Activated T-cell treated with anti-CD3 and anti-CD28 coated beads, Interleukin-2, amount 50 U/mL, for 24 hours (primary cell): ENCODE measurements at places on chromosomes 4 and X.

DNA sequence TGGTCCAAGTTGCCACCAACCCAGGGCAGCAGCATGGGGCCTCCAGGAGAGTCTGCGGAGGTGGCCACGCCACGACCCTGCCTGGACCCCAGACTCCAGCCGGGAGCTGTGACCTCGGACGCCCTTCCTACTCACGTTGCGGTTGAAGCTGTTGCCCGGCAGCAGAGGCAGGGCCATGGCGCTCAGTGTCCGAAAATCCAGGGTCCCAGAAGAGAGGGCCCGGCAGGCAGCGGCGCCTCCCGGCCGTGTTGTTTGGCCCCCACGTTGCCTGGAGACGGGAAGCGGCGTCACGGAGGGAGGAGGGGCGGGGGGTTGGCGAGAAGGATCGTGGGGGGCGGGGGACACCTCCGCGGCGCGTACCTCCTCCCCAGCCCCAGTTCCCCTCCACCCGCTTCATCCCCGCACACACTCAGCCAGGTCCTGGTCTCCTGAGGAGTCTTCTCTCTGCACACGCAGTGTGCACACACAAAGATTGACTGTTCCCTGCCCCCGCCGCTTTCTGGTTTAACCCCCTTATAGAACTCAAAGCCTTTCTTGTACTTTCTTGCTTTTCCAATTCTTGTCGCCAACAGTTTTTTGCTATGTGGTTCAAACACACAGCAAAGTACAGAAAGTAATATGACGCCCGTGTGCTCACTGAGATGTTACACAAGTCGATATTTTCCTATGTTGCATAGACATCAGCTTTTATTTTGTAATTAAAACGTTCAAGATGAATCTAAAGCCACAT is at the start of gene EFHC2:
Gene EFHC2, minus strand, starts transcription at position 261 of the 730 bp plus-strand sequence. Its CDS starts 84 bp downstream, at position 177.
- peak; percentile 60 for DNase-seq

DNA sequence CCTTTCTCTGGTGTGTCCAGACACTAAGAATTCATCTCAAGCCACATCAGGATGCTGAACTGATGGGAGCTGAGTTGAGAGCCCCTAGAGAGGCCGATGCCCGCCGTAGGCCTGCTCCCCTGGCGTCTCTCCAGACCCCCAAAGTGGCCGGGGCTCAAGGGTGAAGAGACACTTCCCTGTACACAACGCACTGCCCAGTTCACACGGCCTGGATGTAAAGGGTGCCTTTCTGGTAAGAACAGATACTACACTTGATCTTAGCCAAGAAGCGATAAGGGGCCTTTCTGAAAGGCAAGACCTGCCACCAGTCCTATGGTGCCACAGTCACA is 5.1 kb upstream of the TREX2 start:
- no peak for DNase-seq

DNA sequence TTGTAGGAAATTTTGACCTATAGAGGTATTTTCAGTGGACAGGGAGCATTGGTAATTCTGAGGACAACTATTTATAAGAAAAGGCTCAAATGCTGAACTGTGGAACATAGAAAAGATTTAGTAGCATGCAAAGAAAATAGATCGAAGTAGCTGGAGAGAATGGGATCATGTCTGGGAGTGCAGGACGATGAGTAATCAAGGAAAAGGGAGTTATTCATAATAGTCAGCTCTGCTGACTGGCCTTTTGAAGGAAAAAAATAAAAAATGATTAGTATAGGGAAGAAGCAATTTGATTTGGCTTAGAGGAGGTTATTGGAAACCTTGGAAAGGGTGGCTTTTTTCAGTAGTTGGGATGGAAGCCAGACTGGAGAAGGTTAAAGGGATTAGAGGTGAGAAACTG is 22.9 kb upstream of the ANK2 start:
- no peak for DNase-seq

GRCh38 chr4:17817027-17817426 is 6.2 kb downstream of the NCAPG start:
- DNase-seq, result no peak

DNA sequence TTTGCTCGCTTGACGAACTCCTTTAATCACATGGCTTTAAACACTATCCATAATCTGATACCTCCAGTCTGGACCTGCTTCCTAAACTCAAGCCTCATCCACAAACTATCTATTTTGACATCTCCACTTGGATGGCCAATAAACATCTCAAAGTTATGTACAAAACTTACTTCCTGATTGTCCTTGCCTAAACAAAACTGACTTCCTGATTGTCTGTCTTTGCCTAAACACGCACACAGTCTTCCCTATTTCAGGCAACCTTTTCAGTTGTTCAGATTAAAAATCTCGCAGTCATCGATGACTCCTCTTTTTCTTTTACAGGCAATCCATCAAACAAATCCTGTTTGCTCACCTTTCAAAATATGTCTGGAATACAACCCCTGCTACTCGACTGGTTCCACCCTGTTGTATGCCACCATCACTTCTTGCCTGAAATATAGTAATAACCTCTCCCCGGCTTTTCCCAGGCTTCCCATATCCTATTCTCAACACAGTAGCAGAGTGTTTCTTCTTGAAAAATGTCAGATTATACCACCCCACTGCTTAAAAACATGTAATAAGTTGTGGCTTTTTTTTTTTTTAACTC is 39.0 kb downstream of the ATOH1 start:
- DNase-seq, result no peak

- DNase-seq, result no peak
Observed at GRCh38 chr4:3205995-3206394, 43.0 kb upstream of the MSANTD1 start.

- no peak for DNase-seq
Observed at GRCh38 chr4:77564231-77564630, 41.4 kb upstream of the CXCL13 start.

GRCh38 chr4:153676486-153676885 is 7.6 kb upstream of the TLR2 start:
- no peak for DNase-seq

DNA sequence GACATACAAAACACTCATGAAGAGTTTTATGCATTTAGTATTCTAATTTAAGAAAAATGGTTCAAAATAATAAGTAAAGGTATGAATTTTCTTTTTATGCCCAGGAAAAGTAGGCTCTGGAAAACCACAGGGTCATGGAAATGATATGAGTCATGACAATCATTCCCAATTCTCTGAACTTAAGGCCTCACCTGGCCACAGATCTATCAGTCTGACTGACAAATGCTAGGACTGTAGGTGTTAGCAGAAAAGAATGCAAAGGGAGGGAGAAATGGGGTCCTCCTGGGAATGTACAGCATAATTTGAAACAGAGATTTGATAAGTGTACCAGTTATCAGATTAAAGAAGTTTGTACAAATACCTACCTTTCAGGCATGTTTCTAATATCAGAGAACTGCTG is 270.5 kb upstream of the ARSJ start:
- DNase-seq, result no peak

DNA sequence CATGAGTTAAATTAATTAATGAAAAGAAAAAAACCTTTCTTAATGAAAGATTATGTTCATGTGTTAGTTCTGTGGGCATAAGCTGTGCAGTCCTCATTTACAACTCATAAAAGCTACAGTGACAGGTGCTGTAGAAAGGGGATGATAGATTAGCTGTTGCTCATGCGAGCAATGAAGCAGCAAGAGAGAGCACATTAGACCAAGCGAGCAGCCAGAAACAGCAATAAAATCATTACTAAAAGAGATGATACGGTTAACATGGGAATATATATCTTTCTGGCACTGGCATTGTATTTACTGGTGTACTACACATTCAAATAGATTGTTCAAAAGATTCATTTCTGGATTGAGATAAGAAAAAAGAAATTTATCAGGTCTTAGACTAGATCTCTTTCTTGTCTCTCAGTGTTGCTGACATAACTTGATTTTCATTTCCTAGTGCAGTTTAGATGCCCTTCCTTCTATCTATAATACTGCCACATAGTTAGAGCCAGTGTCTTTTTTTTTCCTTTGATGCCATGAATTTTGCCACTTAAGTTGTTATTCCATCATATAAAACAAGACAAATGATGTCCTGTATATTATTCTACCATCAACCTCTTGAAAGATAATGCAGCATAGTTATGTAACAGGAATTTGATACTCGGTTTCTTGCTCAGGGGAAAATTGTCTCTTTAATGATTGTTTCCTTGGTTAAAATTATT is 164.6 kb downstream of the BANK1 start:
- no peak for DNase-seq

DNA sequence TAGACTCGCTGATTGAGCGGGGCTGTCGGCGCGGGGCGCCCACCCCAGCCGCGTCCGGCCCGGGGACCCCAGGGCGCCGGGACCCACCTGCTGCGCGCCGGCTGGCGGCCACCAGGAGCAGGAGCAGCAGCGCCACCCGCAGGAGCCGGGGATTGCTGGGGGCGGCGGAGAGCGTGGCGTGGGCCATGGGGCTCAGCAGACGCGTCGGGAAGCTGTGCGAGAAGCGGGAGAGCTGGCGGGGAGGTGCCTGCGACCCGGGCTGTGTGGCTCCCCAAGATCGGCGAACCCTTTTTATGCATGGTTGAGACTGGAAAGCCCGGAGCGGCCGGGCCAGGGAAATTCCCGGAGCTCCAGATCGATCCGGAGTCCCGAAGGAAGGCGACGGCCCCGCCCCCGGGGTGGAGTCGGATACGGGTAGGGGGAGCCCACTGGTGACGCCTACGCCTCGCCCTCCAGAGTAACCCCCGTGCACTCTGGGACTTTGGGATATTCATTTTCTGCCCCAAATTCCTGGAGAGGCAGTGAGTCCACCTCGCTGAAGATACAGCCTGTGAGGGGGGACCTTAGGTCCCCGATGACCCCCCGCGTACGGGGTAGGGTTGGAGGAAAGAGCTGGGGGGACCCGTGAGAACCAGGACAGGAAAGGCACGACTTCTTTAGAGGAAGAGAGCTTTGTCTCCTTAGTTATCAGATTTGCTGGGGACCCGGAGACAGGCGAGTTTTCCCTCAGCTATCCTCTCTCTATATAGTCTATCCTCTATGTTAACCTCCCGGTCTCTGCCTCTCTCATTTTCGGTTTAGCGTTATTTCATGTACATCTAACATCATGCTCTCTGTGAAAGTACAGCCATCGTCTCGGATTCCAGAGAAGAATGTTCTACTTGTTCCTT is at the start of gene CXCL3:
Gene CXCL3, minus strand, starts transcription at position 265 of the 890 bp plus-strand sequence. Its CDS starts 78 bp downstream, at position 187.
- peak; percentile 34 for DNase-seq

DNA sequence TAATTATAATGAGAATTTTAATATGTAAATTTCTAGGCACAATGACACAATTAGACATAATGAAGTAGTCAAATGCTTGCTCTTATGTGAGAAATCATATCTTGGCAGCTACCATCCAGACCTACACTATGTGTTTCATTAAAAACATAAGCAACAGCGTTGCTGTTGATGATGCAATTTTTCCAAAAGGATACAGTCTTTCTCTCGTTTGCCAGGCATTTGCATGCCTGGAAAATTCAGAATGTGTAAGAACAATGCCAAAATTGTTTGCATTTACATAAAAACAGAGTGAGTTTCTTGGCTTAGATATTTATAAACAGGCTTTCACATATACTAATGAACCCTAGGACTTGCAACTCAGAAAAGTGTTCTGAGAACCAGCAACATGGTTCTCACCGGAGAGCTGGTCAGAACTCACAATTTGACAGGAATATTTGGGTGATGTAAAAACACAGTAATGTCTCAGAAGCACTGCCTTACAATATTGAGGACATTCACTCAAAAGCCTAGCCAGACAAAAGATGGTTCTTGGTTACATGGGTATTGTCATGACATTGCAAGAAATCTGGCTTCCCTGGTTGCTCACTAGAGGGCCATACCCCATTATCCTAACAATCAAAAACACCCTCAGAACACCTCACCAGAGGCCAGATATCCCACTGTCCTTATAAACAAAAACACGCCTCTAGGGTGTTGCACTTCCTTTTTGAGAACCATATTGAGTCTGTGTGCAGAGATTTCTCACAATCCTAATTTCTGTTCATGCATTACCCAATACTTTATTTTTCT is 1029.0 kb upstream of the AGA start:
- DNase-seq, result no peak

GRCh38 chr4:110586131-110586850 is 36.6 kb downstream of the PITX2 start:
- DNase-seq, result no peak

DNA sequence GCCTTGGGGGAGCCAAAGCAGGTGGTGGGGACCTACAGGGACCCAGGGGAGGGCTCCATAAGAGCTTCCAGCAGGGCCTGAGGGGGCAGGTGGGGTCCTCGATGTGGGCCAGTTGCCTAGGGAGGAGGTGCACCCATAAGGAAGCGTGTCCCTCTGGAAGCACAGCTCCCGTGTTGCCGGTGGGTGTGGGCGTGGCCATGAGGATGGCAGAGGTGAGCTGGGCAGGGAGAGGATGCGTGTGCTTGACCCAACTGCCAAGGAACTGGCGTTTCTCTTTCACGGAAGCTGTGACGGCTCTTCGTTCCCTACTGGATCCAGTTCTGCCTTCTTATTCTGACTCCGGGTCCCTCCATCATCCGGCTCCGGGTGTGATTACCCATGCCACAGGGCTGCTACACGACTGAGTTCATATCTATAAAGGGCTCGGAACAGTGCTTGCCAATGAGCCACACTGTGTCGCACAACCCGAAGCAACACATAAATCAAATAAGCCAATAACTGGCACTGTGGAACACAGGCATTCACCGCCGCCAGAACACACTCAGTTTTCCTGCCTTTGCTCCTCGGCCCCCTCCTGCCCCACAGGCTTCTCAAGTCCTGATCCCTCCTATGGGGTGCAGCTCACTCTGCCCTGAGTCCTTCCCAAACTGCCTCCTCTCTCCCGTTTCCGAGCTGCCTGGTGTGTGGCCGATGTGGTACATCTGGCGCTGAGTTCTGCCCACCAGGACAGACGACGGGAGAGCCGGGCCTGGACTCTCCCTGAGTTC is 35.5 kb downstream of the RNF212 start:
- DNase-seq, result no peak

DNA sequence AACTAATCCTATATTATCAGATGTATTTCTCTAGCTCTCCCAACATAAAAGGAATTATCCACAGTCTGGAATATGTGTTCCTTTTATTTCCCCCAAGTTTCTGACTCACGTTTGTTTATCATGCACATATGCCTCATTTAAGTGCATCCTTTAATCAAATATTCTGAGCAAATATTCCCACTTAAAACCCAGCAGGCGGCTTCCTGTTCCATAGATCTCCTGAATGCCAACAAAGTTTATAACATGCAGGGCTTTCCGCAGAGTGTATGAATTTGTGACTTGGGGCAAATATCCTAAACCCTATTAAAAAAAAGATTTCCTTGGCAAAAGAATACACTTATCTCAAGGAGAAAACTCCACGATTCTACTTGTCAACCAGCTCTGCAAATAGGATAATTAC is 16.9 kb downstream of the GLRA2 start:
- DNase-seq, result no peak

- DNase-seq, result no peak
Observed at GRCh38 chr4:72893354-72894066, 176.0 kb downstream of the COX18 start.

- no peak for DNase-seq
Observed at GRCh38 chrX:41522081-41522480, 74.9 kb downstream of the NYX start.

- DNase-seq, result no peak
Observed at GRCh38 chr4:177322881-177323280, 13.2 kb downstream of the NEIL3 start.

GRCh38 chr4:140018931-140019618 is 134.9 kb downstream of the MAML3 start:
- no peak for DNase-seq

GRCh38 chr4:16082426-16083240 is 1.2 kb downstream of the PROM1 start:
- peak; percentile 52 for DNase-seq

- no peak for DNase-seq
Observed at GRCh38 chrX:136067966-136068365, 79.4 kb upstream of the FHL1 start.
